ENCODE measurements at places on chromosomes 13 and 19. TPM values are rescaled to one million over a fixed set of nuclear protein-coding genes. Genes with fewer than 3 reads are reported as not detected.

The ATP8A2 gene
- polyA plus RNA-seq: 0.77 TPM

The ZSWIM9 gene
- polyA plus RNA-seq: 2.6 TPM

The CGB8 gene
- not detected for polyA plus RNA-seq

The ZNF536 gene
- 2.4 TPM for polyA plus RNA-seq

The TGFBR3L gene
- 3.3 TPM for polyA plus RNA-seq
